Kasumi-1 (cell line): ENCODE measurements at places on chromosomes 6 and 20.

- DNase-seq = no peak
Observed at GRCh38 chr6:105326833-105327770, 75.8 kb downstream of the PREP start.

DNA sequence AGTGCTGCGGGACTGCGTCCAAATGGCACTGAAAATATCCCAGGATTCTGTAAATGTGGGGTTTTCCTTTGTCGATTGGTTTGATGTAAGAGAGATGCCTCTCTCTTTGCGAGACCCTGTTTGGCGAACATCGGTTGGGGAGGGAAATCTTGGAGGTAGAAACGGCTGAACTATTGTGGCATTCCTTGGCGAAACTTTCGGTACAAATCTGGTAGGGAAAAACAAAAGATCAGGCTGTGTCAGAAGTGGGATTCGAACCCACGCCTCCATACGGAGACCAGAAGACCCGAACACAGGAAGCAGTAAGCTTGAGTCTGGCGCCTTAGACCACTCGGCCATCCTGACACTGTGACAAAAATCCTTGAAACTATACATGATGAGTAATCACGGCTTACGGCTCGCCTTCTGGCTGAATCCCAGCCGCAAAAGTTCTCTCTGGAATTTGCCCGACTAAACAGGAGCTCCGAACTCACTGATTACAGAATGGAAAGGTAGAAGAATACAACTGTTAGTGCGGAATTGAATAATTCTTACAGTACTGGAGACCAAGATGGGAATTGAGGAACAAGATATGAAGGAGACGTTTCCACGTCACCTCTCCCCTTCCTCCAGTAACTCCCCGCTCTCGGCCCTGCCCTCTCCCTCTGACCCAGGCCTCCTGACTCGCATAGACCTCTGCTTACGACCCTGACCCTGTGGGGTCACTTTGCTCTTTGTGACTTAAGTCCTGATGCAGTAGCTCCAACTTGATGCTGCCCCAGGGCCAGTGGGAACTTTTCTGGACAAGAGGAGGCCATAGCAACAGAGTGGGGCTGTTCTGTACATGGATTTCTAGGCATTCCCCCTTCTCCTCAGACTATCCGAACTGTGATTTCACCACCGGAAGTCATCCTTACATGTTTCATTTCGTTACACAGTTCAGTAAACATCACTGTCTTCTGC is 132.8 kb upstream of the ZNF184 start:
- no peak for DNase-seq

- no peak for DNase-seq
Observed at GRCh38 chr6:131036601-131037000, 26.4 kb downstream of the EPB41L2 start.

GRCh38 chr6:69868961-69869360 is 2.6 kb downstream of the COL19A1 start:
- DNase-seq = no peak

DNA sequence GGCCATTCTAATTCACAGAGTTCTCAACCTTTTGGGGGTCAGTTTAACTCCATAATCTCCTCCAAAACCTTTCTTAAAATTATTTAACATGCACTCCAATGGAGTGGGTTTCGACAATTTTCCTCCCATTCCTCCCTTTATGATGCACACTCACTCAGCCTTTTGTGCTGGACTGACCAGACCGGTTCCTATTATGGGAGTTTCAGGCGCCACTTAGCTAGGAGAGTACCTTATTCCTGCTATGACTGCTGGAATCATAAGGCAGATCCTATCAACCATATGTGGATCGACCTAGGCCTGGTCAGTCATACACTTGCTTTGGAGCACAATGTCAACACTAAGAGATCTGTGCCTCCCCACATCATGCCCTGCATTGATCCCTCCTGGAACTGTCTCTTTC is 63.9 kb upstream of the MOCS1 start:
- DNase-seq = no peak

GRCh38 chr6:25652007-25652515 is at the start of gene SCGN:
SCGN (plus strand) TSS chr6:25652215; CDS start chr6:25652404, 189 bp downstream.
- no peak for DNase-seq
